ENCODE measurements at places on chromosomes 12 and 14. TPM values are rescaled to one million over a fixed set of nuclear protein-coding genes. Genes with fewer than 3 reads are reported as not detected.

GRCh38 chr12:48331399-48331798, 19.3 kb downstream of the ZNF641 start:
- DNase-seq: no peak

DNA sequence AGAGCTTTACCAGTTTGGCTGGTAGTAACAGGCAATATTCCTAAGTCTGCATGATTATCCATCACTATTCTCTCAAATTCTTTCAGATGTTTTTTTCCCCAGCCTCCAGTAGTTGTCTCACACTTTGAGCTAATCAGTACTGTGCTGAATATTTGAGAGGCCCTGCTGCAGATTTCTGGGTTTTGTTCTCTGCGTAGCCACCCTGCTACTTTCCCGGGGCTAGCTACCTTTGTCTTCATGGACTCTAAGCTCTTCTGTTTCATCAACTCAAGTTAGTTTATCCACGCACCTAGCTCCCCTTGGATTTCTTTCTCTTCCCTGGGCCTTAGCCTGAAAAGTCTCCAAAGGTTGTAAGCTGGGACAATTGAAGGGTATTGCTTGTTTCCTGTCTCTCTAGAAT, 73.0 kb downstream of the FUT8 start:
- no peak for DNase-seq

DNA sequence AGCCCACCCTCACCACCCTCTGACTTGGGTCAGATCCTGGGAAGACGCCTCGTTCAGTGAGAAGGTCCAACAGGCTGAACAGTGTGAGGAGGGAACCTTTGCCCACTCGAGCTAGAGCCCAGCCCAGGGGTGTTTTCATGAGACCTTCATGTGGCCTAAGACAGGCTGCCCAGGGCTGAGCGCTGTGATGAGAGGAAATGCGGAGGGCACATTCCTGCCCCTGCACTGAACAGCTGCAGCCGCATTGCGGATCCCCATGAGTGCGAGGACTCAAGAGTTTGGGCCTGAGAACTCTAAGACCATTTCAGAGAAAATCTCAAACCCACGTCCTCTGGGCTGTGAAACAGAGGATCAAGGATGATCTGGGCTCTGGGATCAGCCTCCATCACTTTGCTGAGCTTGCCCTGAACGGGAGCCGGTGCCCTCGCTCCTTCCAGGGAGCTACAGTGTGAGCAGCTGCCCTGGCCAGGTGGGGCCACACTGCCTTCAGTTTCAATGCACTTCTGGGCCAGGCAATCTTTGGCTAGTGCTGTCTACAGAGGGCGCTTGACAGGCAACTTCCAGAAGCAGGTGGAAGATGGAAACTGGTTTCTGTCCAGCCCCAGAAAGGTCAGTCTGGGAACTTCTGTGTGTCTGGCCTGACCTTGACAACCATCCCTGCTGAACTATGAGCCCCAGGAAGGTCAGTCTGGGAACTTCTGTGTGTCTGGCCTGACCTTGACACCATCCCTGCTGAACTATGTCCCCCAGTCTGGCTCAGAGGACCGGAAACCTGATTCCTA, 43.5 kb upstream of the P2RX7 start:
- DNase-seq: peak; percentile 34

Gene ANHX
- not detected for total RNA-seq

- DNase-seq: no peak
These were observed 103.6 kb upstream of the CCDC91 start for GRCh38 chr12:28086521-28087155.

Gene LBHD2
- not detected for total RNA-seq

DNA sequence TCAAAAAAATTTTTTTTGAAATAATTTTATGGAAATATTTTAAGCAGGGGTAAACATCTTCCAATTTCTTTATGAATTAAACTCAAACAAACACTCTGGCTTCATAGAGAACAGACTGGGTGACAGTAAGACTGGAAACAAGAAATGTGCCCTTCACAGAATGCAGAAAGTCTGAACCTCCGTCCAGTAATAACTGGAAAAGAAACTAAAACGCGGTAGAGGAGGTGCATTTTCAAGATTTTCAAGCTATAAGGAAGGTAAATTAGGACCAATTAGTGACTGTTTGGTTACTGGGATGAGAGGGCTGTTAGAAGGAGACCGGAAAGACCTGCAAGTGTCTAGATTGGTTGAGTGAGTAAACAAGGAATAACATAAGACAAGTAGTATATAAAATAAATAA, 245.7 kb downstream of the CEP128 start:
- DNase-seq: no peak

GRCh38 chr14:81633496-81633895, 99.8 kb upstream of the SEL1L start:
- DNase-seq: no peak

DNA sequence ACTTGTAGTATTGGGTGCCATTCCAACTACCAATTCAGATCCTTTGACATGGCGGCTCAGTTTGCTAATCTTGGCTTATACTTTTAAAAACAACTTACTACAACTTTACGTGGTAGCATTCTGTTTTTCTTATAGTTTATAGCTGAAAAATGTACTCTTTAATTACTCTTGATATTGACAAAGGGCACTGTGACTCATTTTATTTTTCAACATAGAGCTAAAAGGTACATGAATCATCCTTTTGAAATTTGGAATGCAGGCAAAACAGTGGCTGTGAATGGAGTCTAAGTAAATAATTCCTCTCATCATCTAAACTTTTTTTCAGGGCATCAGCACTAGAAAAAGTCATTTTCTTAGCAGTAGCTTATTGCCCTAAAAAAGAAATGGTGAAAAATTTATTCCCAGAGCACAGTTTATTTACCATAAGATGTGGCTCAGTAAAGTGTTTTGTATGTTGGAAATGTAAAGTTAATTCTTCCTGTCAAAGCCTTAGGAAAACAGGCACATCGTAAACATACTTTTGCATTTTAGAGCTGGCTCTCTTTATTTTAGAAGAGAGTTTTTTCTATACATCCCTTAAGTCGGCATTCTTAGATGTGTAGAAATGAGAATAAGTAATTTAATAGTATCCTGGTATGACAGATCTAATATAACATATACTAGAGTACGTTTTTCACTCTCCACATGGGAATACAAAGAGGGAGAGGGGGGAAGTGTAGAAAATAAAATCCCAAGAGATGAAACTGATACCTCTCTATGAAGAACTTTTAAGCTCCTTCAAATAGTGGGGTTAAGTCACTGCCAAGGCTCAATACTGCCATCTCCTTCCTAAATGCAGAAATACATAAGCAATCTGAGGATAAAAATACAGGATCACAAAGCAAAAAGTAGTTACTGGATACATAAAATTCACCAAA, 55.2 kb downstream of the SLC25A21 start:
- DNase-seq: no peak

- no peak for DNase-seq
These were observed 47.3 kb downstream of the TRPV4 start for GRCh38 chr12:109785854-109786253.

- peak; percentile 85 for DNase-seq
These were observed 15.6 kb downstream of the BAG5 start for GRCh38 chr14:103546652-103547454.

Gene LHX5
- total RNA-seq: not detected

GRCh38 chr14:102195446-102195845, 55.7 kb downstream of the WDR20 start:
- DNase-seq: no peak

GRCh38 chr12:53862831-53863230, 75.8 kb upstream of the HOXC13 start:
- DNase-seq: no peak

Gene NRXN3
- 1.8 TPM for total RNA-seq

GRCh38 chr14:22520796-22521195, 68.2 kb downstream of the DAD1 start:
- no peak for DNase-seq

DNA sequence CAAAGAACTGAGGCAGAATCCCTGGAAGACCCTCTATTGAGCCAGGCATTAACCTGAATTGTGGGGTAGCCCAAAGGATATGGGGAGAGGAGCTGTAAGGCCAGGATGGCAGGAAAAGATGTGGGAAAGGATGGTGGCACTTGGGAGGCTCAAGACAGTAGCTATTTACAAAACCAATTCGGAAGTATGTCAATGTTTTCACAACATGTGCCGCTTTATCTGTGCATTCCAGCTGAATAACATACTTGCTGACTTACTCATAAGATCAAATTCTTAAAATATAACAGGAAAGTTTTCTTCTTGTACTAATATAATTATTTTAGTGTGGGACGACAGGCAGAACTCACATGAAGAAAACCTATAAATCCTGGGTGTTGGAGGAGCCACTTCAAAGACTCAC, 10.6 kb downstream of the BBS10 start:
- no peak for DNase-seq

Gene RNF212B
- total RNA-seq: not detected

- no peak for DNase-seq
These were observed 35.2 kb downstream of the TESC start for GRCh38 chr12:117064049-117064448.

DNA sequence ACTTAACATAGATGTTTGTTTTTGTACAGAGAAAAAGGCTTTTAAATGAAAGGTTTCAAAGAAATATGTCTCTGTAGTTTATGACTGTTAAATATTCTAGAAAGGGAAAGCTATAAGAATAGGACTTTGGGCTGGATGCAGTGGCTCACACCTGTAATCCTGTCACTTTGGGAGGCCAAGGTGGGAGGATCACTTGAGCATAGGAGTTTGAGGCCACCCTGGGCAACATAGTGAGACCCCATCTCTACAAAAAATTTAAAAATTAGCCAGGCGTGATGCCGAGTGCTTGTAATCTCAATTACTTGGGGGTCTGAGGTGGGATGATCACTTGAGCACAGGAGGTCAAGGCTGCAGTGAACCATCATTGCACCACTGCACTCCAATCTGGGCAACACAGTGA, 11.4 kb downstream of the GPX2 start:
- no peak for DNase-seq

DNA sequence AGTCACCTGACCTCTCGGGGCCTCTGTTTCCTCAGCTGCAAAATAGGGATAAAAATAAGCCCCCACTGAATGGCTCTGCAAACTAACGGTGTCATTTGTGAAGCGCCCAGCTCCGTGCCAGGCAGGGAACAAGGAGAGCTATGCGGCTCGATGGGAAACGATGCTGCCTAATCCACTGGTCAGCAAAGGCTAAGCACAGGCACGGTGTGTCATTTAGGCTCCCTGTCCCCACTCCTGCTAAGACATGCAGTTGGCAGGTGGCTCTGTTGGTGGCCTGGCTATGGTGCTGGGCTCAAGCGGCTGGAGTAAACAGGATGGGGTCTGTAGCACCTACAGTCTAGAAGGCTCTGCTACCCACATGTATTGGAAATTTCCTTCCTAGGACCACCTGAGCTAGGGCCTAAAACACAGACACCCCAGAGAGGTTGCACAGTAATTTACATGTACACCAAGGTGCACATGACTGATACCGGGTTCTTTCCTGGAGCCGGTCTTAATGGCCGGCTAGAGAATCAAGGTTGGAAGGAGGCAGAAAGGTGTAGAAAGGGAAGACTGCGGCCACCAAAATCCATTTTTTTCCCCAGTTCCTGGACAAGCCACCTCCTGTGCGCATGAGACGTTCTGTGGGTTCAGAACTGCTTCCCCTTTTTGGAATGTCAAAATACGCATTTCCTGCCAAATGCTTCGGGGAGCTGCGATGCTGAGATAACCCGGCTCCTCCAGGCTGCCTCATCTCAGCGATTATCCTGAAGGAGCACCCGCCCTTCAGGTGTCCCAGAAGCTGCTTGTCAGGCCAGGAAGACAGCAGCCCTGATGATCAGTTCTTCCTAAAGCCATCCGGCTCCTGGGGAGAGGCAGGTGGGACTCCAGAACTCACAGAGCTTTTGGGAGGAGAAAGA, 1.0 kb downstream of the CACNA2D4 start:
- no peak for DNase-seq

DNA sequence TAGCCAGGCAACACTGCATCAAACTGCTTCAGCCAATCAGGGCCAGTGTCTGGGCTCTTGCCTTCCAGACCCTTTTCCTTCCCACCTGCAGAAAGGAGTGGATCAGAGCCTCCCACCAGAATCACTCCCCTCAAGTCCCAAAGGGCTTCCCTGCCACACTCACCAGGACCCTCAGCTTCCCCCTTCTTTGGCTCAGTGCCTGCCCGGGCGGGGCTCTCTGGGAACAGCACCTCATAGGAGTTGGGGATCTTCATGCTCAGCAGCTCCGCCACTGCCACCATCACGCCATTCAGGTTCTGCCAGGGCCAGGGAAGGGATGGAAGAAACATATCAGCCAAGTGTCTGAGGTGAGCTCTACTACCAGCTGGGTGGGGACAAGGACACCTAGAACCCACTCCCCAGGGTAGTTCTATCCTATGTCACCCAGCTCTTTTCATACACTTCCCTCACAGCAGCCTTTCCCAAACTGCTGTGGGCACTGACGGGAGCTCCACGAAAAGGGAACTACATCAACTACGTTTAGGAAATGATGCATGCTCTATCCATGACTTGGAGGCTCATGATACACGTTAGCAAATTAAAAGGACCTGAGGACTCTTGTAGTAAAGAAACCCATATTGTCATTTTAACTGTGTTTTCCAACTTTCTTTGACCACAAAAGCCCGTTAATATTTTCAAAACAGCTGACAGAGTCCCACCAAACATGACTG, 9.4 kb upstream of the PRKAG1 start:
- peak; percentile 33 for DNase-seq

GRCh38 chr14:77562681-77563080, 53.8 kb downstream of the SPTLC2 start:
- DNase-seq: no peak

GRCh38 chr14:68714991-68715924, 77.6 kb downstream of the ZFP36L1 start:
- DNase-seq: no peak

Gene PARP11
- 22.1 TPM for total RNA-seq

DNA sequence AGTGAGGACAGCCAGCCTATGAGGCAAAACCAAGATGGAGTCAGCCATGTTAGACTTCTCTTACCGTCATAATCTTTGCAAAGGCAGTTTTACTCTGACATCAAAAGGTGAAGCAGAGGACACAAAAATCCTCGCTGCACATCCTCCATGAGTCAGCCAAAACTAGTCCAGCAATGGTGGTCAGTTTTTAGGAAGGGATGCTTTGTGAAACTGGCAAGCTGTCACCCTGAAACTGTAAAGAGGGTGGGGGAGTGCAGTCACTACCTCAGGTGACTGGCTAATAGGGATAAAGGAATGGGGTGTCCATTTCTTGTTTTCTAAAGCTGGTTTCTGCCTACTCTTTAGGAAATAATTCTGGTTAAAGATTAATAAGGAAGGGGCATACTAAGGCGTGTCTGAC, 5.4 kb upstream of the CIPC start:
- no peak for DNase-seq

Gene SYNDIG1L
- total RNA-seq: 0.10 TPM

- DNase-seq: no peak
These were observed 33.6 kb downstream of the OR10P1 start for GRCh38 chr12:55670276-55670675.

Gene MFAP5
- not detected for total RNA-seq

- DNase-seq: no peak
These were observed 55.6 kb upstream of the CDKL1 start for GRCh38 chr14:50452296-50452695.

- peak; percentile 41 for DNase-seq
These were observed 21.2 kb downstream of the RTL1 start for GRCh38 chr14:100882026-100882967.

GRCh38 chr12:15806826-15807225, 17.6 kb upstream of the EPS8 start:
- no peak for DNase-seq

Measured in ovary (tissue), 10 donors.